NCI-H1694 (cell line): ENCODE measurements at places on chromosomes 12 and 14.

DNA sequence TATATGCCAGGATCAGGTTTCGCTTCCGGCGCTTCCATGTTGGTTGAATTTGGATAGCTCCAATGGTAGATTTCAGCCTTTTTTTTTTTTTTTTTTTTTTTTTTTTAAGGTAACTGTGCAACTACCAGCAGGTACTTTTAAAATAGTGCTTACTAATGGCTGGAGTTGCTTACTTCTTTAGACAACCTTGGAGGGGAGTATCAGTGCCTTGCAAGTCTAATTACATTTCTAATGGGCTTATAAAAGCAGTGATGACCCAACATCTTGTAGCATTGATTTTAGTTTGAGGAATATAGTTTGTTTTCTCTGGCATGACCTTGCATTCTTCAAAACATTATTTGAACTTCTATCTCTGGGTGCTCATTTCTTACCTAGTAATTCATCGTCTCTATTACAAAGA is 1.1 kb downstream of the EIF4B start:
- DNase-seq: no peak

DNA sequence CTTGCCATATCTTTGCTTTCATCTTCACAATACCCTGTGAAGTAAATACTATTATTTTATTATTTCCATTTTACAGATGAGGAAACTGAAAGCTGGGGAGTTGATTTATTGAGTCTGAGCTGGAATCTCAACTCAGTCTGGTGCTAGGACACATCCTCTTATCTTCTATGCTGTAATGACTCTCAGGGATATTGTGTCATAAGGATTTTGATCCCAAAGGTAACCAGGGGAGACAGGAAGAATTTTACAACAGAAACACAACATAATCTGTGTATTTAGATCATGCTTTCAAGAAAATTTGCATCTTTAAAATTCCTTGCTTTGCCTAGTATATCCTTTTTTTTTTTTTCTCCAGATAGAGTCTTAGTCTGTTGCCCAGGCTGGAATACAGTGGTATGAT is 123.3 kb upstream of the BTG1 start:
- no peak for DNase-seq

DNA sequence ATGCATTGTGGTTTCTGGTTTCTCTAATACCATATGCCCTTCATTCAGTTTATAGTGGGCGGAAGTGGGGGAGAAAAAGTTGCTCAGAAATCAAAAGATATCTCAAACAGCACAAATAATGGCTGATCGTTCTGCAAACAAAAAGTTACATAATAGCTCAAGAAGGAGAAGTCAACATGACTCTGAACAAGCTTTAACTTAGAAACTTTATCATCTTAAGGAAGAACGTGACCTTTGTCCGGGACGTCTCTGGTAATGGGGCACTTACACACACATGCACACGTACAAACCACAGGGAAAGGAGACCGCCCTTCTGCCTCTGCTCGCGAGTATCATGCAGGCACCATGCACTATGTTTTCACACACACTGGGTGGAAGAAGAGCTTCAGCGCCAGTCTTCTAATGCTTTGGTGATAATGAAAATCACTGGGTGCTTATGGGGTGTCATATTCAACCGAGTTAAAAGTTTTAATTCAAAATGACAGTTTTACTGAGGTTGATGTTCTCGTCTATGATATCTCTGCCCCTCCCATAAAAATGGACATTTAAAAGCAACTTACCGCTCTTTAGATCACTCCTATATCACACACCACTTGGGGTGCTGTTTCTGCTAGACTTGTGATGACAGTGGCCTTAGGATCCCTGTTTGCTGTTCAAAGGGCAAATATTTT is 4.7 kb downstream of the FOS start:
- no peak for DNase-seq

- DNase-seq: no peak
Measured at GRCh38 chr14:76777721-76778120, 16.5 kb downstream of the VASH1 start.

DNA sequence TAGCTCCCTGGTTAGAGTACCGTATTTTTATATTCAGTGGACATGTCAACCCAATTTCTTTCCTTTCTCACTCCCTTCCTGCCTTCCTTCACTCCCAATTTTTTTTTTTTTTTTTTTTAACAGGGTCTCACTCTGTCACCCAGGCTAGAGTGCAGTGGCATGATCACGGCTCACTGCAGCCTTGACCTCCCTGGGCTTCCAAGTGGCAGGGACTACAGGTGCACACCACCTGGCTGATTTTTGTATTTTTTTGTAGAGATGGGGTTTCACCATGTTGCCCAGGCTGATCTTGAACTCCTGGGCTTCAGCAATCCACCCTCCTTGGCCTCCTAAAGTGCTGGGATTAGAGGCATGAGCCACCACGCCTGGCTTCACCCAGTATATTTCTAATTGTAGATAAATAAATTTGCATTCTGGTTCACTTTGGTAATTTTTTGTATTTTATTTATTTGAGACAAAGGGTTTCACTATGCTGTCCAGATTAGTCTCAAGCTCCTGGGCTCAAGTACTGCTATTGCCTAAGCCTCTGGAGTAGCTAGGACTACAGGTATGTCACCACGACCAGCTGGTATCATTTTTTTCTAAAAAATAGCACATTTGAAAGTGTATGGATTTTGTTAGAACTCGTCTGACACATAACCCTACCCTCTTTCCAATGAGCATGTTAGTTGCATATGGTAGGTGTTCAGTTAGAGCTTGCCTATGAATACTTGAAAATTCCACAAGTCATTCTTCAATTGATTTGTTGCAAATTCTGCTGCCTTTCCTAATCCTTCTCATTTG is 15.7 kb downstream of the SLC38A2 start:
- DNase-seq: no peak

GRCh38 chr12:105227879-105228278 is 8.1 kb downstream of the APPL2 start:
- DNase-seq: no peak

- DNase-seq: no peak
Measured at GRCh38 chr12:130224613-130225012, 62.3 kb downstream of the FZD10 start.

GRCh38 chr14:70514168-70515069 is 20.4 kb downstream of the ADAM20 start:
- DNase-seq: no peak

DNA sequence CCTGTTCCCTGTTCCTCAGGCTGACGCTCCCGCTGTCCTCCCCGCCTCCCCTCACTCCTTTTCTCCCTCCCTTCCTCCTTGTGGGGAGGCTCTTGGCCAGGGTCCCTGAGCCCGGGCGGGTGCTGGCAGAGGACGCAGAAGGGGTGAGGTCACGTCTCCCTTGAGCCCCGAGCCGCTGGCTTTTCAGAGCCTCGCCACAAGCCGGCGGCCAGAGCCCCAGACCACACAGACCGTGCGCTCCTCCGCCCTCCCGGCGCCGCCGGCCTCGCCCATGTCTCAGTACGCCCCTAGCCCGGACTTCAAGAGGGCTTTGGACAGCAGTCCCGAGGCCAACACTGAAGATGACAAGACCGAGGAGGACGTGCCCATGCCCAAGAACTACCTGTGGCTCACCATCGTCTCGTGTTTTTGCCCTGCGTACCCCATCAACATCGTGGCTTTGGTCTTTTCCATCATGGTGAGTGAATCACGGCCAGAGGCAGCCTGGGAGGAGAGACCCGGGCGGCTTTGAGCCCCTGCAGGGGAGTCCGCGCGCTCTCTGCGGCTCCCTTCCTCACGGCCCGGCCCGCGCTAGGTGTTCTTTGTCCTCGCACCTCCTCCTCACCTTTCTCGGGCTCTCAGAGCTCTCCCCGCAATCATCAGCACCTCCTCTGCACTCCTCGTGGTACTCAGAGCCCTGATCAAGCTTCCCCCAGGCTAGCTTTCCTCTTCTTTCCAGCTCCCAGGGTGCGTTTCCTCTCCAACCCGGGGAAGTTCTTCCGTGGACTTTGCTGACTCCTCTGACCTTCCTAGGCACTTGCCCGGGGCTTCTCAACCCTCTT is at the start of gene TMEM233:
Gene TMEM233 (plus strand): TSS at position 197 of the 821 bp plus-strand sequence. CDS start 75 bp downstream, at position 272.
- DNase-seq: no peak

GRCh38 chr12:87196321-87196720 is 832.9 kb downstream of the C12orf50 start:
- DNase-seq: no peak
